ENCODE measurements at places on chromosomes 5 and 9.
A peak's percentile ranks its signal among the peaks of the same experiment; 100 is the strongest.

GRCh38 chr9:105333811-105334210 lies 89.4 kb downstream of the SLC44A1 start:
- no peak for DNase-seq

DNA sequence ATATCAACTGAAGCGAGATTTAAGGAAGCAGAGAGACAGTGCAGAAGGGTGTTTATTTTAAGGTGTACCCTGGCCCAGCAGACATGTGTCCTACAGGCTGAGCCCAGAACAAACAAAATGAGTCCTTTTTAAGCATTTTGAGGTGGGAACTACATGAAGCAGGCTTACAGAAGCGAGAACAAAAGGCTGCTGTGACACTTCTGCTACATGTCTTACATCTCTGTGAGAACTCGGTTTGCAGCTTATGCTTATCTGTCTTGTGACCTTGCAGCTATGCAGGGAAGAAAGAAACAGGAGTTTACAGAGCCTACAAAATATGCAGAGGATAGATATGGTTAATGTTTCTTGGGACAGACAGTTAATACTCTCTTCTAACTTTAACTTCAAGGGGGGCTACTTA lies 295.9 kb downstream of the CEMIP2 start:
- DNase-seq, result no peak

GRCh38 chr5:148471379-148471778 lies 87.6 kb downstream of the FBXO38 start:
- no peak for DNase-seq

DNA sequence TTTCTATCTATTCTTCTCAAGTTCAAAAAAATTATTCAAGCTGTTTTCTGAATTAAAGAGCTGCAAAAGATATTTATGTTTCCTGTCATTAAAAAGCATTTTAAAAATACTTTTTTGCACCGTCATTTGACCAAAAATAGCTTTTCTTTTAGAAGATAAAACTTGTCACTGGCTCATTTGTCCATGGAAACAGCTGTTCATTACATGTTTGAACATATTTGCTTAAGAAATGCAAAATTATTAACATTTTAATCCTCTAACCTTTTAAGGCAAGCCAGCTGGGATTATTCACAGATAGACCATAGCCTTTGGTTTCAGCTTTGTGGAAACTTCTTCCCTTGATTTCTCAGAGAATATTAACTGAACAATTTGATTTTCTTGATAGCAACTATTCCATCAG lies 393.9 kb downstream of the TUSC1 start:
- no peak for DNase-seq

DNA sequence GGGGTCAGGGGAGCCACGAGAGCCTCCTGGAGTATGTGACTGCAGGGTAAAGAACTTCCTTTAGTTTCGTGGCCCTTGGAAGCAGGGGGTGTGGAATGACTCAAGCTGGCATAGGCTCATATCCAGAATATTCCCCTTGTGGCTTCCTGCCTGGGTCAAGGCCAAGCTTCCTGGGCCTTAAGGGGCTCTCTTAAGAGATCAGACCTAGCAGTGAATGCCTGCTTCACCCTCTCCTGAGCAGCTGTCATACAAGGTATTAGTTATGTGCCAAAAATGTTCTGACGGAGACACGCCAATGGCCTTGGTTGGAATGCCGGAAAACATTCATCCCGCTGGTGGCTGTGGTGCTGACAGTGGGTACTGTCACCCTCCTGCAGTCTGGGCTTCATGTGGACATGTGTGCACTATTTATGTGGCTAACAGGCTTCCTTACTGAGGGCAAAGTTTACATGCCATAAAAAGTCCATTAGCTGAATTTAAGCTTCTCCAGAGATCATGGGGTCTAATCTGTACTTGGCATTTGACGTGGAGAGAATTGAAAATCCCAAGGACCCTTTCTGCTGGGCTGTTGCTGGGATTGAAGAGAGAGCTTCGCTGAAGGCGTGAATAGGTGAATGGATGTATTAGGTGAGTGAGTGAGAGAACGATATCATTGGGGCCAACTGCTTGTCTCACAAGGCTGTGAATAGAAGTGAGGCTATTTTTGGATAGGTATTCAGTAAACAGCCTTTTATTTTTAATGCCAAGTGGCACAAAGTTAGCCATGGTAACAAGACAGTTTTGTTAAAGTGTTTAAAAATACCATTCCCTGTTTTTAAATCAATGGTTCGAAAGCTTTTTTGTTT lies 156.8 kb downstream of the MACROH2A1 start:
- peak; percentile 67 for DNase-seq

DNA sequence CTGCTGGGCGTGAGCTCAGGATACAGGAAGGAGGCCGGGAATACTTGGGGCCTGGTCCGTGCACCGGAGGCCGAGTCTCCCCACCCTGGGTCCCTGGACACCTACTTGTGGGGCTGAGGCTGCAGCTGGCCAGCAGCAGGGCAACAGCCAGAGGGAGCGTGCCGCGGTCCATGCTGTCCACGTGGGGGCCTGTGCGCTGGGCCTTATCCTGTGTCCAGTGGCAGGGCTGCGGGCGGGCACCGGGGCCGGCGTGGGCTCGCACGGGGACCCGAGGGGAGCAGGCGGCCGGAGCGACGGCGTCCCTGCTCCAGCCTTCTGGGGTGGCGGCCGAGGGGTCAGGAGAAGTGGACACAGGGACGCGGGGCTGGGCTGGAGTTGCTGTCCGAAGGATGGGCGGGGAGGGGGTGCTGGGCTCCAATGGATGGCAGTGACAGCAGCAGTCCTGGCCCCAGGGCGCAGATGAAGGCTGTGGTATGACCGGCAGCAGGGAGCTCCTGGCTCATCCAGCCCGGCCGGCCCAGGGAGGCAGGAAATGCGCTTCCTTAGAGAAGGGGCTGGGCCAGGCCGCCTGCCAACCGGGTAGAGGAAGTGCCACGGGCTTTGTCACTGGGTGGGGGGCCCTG lies at the start of gene ENG:
Gene ENG, minus strand, starts transcription at position 475 of the 623 bp plus-strand sequence. Its CDS starts 303 bp downstream, at position 172.
- DNase-seq, result peak; percentile 76

- DNase-seq, result no peak
Observed at GRCh38 chr5:13508559-13508958, 435.9 kb downstream of the DNAH5 start.

DNA sequence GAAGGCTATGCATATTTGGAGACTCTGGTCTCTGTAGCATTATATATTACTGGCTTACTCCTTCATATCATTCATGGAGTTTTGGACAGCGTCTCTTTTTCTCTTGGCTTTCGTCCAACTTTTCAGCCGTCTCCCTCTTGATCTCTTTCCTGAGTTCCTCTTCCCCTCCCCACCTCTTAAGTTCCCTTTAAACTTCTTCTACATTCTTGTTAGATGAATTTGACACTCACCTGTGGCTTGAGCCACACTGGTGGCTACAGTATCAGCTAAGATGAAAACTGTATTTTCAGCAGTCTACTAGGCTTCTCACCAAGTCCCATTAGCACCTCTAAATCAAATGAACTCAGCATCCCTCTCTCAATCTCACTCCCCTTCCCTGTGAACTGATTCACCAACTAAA lies 128.1 kb downstream of the STARD4 start:
- peak; percentile 35 for DNase-seq

DNA sequence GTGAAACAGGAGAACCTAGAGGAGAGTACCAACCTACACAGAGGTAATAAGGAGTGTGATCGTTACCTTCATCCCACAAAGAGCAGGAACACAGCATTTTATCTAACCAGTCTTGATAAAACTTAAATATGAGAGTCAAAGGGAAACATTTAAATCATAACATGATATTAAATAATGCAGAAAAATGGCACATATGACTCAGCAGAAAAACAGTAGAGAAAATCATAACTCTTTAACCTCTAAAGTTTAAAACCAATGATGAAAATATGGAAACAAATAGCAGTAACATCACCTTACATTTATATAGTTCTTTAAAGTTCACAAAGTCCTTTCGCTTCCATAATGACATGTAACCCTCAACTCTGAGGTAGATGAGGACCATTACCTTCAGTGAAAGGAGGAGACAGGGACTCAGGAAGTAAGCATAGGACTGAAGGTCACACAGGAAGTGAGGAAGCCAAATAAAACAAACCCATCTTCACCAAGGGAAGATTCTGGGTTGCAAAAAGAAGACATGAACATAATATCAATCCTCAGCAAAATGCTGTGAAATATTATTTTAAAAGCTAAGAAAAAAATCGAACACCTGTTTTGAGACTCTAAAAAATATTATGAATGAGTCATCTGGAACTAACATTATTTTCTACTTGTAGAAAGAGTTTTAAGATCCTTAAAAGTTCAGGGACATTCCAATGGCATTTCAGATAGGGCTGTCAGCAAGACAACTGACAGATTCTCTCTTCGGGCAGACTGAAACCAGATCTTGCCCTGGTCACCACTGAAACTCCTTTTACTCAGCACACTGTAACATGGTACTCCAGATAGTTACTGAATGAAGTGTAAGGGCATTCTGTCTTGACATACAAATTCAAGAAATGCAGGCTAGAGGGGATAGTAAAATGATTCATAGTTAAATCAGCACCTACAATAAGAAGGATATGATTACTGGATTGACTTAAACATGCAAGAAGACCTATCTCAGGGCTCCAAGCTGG lies 148.5 kb downstream of the EPB41L4A start:
- DNase-seq, result no peak

DNA sequence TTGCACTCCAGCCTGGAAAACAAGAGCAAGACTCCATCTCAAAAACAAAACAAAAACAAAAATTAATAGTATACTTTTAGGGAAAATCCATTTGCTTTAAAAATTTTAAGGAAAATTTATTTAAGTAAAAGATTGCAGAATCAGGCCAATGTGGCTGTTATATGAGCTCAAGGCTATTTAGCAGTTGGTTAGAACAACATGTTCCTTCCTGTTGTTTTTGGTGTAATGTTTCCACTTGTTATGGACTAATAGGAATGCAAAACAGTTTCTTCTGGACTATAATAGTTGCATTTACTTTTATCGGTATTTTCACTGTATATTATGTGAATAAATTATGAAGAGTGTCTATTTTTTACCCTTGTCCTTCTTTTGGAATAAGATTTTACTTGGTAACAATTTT lies 3.0 kb upstream of the CDC42SE2 start:
- DNase-seq, result no peak

DNA sequence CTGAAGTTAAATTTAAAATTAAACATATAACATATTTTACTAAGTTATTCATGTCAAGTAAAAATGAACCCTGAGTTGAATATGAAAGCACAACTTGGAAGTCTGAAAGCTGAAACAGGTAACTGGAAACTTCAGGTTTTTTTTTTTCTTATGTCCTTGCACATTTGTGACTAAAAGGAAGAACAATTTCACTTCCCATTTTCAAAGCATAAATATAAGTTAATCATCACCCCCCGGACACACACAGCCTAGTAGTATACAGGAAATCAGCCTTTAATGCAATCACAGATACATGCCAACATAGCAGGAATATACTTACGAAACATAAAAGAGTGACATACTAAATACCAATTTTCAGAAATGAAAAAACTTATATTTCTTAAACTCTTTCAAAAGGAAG lies 225.9 kb downstream of the RFX3 start:
- no peak for DNase-seq

- peak; percentile 31 for DNase-seq
Observed at GRCh38 chr5:150246835-150247234, 42.7 kb downstream of the CAMK2A start.

DNA sequence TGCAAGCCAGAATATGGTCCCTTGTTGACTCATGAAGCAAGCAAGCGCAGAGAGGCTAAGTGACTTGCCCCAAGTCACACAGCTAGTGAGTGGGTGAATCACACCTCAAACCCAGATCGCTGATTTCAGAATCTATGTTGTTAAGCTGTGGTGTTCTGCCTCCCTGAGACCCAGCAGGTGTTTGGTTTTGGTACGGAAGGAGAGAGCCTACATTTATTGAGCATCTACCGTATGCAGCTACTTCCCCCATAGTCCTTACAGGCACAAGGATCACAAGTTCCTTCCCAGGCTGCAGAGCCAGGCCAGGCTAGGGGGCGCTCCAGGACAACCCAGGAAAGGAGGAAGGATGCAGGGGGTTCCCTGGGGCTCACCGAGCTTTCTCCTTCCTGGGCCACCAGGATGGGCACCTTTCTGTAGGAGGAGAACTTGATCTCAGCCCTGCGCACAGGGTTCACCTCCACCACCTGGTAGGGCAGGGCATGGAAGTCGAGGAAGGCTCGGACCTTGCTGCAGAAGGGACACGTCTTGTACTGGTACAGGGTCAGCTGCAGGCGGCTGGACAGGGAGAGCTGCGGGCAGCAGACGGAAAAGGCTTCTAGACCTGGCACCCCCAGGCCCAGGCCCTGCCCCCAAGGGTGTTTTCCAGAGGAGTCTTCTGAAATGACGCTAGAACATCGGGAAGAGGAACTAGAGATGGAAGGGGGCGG lies 2.5 kb downstream of the PTGES2 start:
- DNase-seq, result peak; percentile 66

DNA sequence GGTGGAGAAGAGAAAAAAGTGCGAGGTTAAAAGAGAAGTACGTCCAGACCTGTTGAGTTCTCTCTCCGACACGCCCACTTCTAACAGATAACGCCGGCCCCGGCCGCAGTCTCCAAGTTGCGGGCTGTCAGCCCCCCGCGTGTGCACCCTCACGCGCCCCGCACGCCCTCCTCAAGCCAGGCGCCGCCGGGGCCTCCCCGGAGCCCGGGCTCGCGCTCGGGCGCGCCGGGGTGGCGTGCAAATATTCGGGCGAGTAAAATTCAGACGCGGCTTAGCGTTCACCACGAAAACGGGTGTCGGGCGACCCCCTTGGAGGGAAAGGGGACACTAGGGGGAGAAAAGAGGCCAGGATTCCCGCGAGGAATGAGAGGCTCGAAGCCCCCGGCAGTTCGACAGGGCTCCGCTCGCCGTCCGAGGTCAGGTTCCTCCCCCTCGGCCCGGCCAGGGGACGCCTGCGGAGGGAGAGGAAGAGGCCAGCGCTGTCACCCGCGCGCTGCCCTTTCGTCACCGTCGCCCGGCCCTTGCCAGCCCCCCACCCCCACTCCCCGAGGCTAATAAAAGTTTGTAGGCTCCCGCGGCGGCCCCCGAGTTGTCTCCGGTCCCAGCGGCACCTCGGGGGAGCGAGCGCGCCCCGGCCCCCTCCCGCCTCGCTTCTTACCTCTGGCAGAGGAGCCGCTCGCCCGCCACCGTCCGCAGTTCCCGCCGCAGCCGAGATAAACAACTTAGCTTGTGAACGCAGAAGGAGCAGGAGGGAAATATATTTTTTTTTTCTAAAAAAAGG lies 743 bp downstream of the NR3C1 start:
- peak; percentile 64 for DNase-seq

DNA sequence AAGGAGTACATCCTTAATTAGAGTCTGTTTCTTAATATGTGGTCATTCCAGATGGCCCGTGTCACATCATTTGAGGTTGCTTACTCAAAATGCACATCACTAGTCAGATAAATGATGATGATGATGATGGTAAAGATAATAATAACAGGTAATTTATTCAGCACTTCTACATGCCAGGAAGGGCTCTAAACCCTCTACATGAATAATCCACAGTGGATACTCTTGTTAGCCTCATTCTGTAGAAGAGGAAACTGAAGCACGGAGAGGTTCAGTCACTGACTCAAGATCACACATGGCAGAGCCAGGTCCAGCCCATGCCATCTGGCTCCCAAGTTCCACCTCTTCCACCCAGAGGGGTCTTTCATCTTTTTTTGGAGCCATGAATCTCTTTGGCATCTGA lies 11.7 kb downstream of the SH3PXD2B start:
- DNase-seq, result no peak

DNA sequence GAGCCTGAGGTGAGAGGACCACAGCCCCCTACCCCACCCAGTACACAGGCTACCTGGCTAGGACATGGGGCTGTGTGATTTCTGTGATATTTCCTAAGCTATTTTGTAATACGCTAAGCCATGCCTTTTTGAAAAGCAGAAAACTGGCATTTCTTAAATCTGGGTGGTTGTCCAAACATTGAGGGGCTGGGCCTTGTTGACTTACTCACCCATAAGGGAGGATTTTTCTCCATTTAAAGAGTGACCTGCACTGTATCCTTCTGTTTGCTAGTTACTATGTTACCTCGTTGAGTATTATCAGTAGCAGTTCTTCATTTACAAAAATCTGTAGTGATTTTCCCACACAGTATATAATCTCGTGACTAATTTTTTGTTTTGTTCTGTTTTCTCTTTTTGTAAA lies 117.5 kb upstream of the OTULINL start:
- no peak for DNase-seq
